GM12878 (cell line): ENCODE measurements at places on chromosomes 16 and 17. TPM values are rescaled to one million over a fixed set of nuclear protein-coding genes. Genes with fewer than 3 reads are reported as not detected.

DNA sequence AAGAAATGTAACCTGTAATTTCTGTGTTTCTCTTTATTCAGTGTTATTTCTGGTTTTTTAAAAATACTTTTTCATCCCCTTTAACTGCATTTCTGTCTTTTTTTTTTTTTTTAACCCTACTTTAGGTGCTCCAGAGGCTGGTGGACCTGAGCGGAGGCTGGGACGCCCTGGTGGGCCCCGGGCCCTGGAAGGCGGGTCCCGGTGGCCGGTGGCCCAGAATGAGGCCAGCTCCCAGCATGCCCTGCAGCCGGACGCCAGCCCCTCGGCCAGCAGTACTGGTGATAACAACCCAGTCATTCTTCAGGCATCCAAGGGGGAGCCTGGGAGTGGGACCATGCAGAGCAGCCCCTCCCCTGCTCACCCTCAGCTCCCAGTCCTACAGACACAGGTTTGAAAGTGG is 1.5 kb downstream of the SRCAP start:
- DNase-seq: no peak
- peaks cover 10% of the 10 kb centered on the region for H3K4me1 ChIP-seq
- H3K27ac ChIP-seq: no peak overlapping the region
- no peak overlapping the region for H3K4me3 ChIP-seq
- H3K36me3 ChIP-seq: peaks cover 35% of the 10 kb centered on the region

The ITPRIPL2 gene
- polyA plus RNA-seq: 1.0 and 1.7 TPM in 2 replicates

- no peaks in the 10 kb centered on the region for H3K4me1 ChIP-seq
- DNase-seq: no peak
- no peaks in the 10 kb centered on the region for H3K36me3 ChIP-seq
- no peak overlapping the region for H3K27ac ChIP-seq
- H3K27me3 ChIP-seq: no peaks in the 10 kb centered on the region
- no peak overlapping the region for H3K4me3 ChIP-seq
Observed at GRCh38 chr16:56294579-56294978, 103.3 kb downstream of the GNAO1 start.

The MYH3 gene
- 0.96 and 1.2 TPM in 2 replicates for polyA plus RNA-seq

The GLP2R gene
- polyA plus RNA-seq: not detected in 2 replicates
